ENCODE measurements at places on chromosomes 3 and 15. TPM values are rescaled to one million over a fixed set of nuclear protein-coding genes. Genes with fewer than 3 reads are reported as not detected.

The YEATS2 gene
- total RNA-seq, result 20.7 TPM

The SENP2 gene
- 35.3 TPM for total RNA-seq

The CD200 gene
- total RNA-seq, result 10.5 TPM

The VPS39 gene
- total RNA-seq, result 75.1 TPM

The TMEM207 gene
- total RNA-seq, result not detected

The NAALADL2 gene
- 34.2 TPM for total RNA-seq

The TERC gene
- 3.5 TPM for total RNA-seq

The LRRC31 gene
- total RNA-seq, result 2.9 TPM

The GAP43 gene
- total RNA-seq, result 1.8 TPM

The STRA6 gene
- total RNA-seq, result 0.75 TPM

The TUSC7 gene
- not detected for total RNA-seq

The SLC6A11 gene
- 0.12 TPM for total RNA-seq

The LDHAL6B gene
- total RNA-seq, result not detected

The COL6A5 gene
- total RNA-seq, result not detected

The ITIH4 gene
- total RNA-seq, result 10.2 TPM

The FMN1 gene
- 18.2 TPM for total RNA-seq

The CNTN6 gene
- total RNA-seq, result not detected

The PARP6 gene
- 71.3 TPM for total RNA-seq

The GP9 gene
- total RNA-seq, result not detected

The NOX5 gene
- total RNA-seq, result 0.26 TPM

The RBP2 gene
- total RNA-seq, result 12.2 TPM

The ADIPOQ gene
- 0.26 TPM for total RNA-seq

The DUOXA2 gene
- 87.1 TPM for total RNA-seq

The ZBBX gene
- not detected for total RNA-seq

The CD276 gene
- 51.9 TPM for total RNA-seq

The ATP10A gene
- 19.8 TPM for total RNA-seq

The KLHL40 gene
- not detected for total RNA-seq

The UMPS gene
- 27.9 TPM for total RNA-seq

The PLA2G4D gene
- total RNA-seq, result not detected

The LTF gene
- 0.83 TPM for total RNA-seq

The ATP13A4 gene
- 47.2 TPM for total RNA-seq

The TCAIM gene
- 31.3 TPM for total RNA-seq

The CDCP1 gene
- total RNA-seq, result 42.4 TPM

The HMG20A gene
- 36.6 TPM for total RNA-seq

The SHF gene
- total RNA-seq, result 10.4 TPM

The CPA3 gene
- 46.6 TPM for total RNA-seq

The IMPDH2 gene
- 136 TPM for total RNA-seq

The ZFYVE19 gene
- 45.5 TPM for total RNA-seq

The GNB4 gene
- 14.5 TPM for total RNA-seq

The GOLGA8J gene
- total RNA-seq, result not detected

The CXCR6 gene
- 11.9 TPM for total RNA-seq

The SEMA3G gene
- total RNA-seq, result 11.6 TPM

The AADACL2 gene
- 0.14 TPM for total RNA-seq

The CHRFAM7A gene
- 1.4 TPM for total RNA-seq

The CPLX3 gene
- not detected for total RNA-seq

The ECE2 gene
- total RNA-seq, result 0.14 TPM

The RNU6-1 gene
- total RNA-seq, result not detected

The DNAH1 gene
- total RNA-seq, result 13.8 TPM
